ENCODE measurements at places on chromosomes 7 and 10. TPM values are rescaled to one million over a fixed set of nuclear protein-coding genes. Genes with fewer than 3 reads are reported as not detected.
A peak's percentile ranks its signal among the peaks of the same experiment; 100 is the strongest.

- H3K27me3 ChIP-seq: no peaks in the 10 kb centered on the region
- DNase-seq: no peak
- H3K27ac ChIP-seq: no peak overlapping the region
Measured at GRCh38 chr7:71826141-71826540, 586.0 kb downstream of the CALN1 start.

The C10orf62 gene
- 7.3 TPM for total RNA-seq

GRCh38 chr7:75010036-75010435 is 45.5 kb downstream of the CASTOR2 start:
- H3K4me3 ChIP-seq: no peak overlapping the region
- H3K4me1 ChIP-seq: no peaks in the 10 kb centered on the region
- no peak overlapping the region for H3K27ac ChIP-seq
- DNase-seq: no peak
- no peaks in the 10 kb centered on the region for H3K36me3 ChIP-seq
- no peaks in the 10 kb centered on the region for H3K27me3 ChIP-seq

The LAMB4 gene
- total RNA-seq: not detected

GRCh38 chr7:98777051-98777450 is 92.8 kb downstream of the TMEM130 start:
- no peaks in the 10 kb centered on the region for H3K27me3 ChIP-seq
- DNase-seq: no peak
- H3K36me3 ChIP-seq: no peaks in the 10 kb centered on the region
- no peak overlapping the region for H3K27ac ChIP-seq
- H3K4me3 ChIP-seq: no peak overlapping the region

The PRSS58 gene
- not detected for total RNA-seq

The NCF1 gene
- 59.3 TPM for total RNA-seq

DNA sequence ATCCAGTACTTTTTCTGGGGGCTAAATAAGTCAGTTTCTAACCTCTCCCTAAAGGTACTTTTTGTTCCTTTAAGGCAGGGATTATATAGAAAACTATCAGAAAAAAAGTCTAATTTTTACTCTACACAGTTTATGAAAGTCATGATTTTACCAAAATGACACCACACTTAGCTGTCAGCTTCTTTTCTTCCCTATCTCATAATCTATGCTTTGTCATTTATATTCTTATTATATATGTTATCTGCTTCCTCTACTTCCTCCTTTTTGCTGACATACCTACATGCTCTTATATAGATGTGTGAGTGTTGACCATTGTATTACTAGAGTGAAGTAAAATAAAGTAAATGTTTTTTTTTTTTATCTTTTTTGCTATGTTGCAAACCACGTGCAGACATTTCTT is 203.9 kb upstream of the CHRM2 start:
- no peak overlapping the region for H3K4me3 ChIP-seq
- H3K27ac ChIP-seq: no peak overlapping the region
- no peaks in the 10 kb centered on the region for H3K36me3 ChIP-seq
- DNase-seq: no peak
- no peaks in the 10 kb centered on the region for H3K4me1 ChIP-seq
- no peaks in the 10 kb centered on the region for H3K27me3 ChIP-seq

The ATXN7L1 gene
- total RNA-seq: 11.5 TPM

DNA sequence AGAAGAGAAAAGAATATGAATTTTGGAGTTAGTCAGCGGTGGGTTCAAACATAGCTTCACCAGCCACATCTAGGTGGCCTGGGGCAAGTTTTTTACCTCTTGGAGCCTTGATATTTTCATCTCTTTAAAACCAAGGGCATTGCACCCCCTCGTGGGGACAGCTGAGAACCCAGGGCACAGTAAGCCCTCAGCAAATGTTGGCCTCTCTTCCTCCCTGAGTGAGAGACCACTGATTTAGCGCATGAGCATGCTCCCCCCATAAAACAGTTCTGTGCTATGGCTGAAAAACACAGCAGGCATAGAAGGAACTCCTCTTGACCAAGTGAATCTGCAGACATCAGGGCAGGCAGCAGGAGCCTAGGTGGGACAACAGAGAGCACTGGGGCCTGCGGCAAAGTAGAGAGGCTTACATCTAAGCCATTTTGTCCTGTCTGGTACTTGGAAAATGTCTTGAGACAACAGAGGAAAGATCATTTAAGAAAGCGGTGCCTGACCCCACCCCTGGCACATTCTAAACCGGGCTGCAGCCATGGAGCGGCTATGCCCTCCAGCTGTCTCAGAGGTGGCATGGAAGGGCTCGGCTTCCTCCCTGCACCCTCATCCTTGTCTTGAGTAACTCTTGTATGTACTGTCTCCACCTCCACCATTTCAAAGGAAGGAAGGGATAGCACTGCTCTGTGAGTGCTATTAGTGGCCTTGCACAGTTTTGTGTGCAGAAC is 94.7 kb downstream of the ARHGAP22 start:
- no peak overlapping the region for H3K4me3 ChIP-seq
- no peaks in the 10 kb centered on the region for H3K36me3 ChIP-seq
- H3K27me3 ChIP-seq: no peaks in the 10 kb centered on the region
- H3K27ac ChIP-seq: no peak overlapping the region

DNA sequence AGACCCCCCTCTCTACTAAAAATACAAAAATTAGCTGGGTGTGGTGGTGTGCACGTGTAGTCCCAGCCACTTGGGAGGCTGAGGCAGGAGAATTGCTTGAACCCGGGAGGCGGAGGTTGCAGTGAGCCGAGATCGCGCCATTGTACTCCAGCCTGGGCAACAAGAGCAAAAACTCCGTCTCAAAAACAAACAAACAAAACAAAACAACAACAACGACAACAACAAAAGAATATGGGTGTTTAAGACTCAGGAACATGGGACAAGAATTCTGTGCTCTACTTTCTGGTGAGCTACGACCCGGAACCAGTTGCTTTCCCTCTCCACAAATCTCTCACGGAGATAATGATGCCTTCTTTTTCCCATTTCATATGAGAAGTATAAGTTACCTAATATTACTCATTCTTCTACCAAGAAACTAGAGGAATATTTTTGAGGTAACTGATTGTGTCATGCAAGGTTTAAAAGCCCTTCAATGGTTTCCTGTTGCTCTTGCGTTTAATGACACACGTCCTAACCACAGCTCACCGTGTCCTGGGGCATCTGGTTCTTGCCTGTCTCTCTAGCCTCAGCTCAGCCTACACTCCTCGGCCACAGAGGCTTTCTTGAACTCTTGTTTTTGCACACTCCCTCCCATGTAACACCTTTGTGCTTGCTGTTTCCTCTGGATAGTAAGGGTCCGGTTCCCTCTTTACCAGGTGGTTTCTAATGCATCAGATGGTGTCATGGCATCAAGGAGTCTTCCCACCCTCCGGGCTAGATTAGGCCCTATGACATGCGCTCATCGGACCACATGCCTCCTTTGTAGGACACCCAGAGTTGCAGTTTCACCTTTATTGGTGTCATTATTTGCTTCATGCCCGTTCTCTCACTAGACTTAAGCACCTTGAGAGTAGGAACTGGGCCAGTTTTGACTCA is 67.5 kb downstream of the PFKFB3 start:
- H3K4me3 ChIP-seq: no peak overlapping the region
- H3K36me3 ChIP-seq: no peaks in the 10 kb centered on the region

The DLX6 gene
- not detected for total RNA-seq

- DNase-seq: no peak
- no peaks in the 10 kb centered on the region for H3K36me3 ChIP-seq
- peaks cover 3% of the 10 kb centered on the region for H3K4me1 ChIP-seq
- H3K27ac ChIP-seq: no peak overlapping the region
- H3K4me3 ChIP-seq: no peak overlapping the region
Measured at GRCh38 chr10:132611026-132611910, 73.7 kb downstream of the INPP5A start.

GRCh38 chr7:93933156-93933555 is 11.6 kb downstream of the GNG11 start:
- H3K4me3 ChIP-seq: no peak overlapping the region
- DNase-seq: no peak
- H3K4me1 ChIP-seq: no peaks in the 10 kb centered on the region
- no peaks in the 10 kb centered on the region for H3K27me3 ChIP-seq

The MYOZ1 gene
- total RNA-seq: not detected

GRCh38 chr7:92732316-92733036 is 103.9 kb downstream of the CDK6 start:
- H3K36me3 ChIP-seq: no peaks in the 10 kb centered on the region
- no peak for DNase-seq
- peak overlapping the region; percentile 56 for H3K27ac ChIP-seq
- H3K27me3 ChIP-seq: no peaks in the 10 kb centered on the region
- peaks cover 19% of the 10 kb centered on the region for H3K4me1 ChIP-seq
- H3K4me3 ChIP-seq: no peak overlapping the region

The JMJD1C gene
- total RNA-seq: 82.1 TPM

The SCIN gene
- 10.5 TPM for total RNA-seq

The PLXNA4 gene
- 2.0 TPM for total RNA-seq

- no peaks in the 10 kb centered on the region for H3K27me3 ChIP-seq
- no peak overlapping the region for H3K27ac ChIP-seq
- DNase-seq: no peak
Measured at GRCh38 chr10:36621346-36621745, 504.1 kb upstream of the ANKRD30A start.

The WDR86 gene
- total RNA-seq: 5.4 TPM

The DOCK1 gene
- 37.9 TPM for total RNA-seq

DNA sequence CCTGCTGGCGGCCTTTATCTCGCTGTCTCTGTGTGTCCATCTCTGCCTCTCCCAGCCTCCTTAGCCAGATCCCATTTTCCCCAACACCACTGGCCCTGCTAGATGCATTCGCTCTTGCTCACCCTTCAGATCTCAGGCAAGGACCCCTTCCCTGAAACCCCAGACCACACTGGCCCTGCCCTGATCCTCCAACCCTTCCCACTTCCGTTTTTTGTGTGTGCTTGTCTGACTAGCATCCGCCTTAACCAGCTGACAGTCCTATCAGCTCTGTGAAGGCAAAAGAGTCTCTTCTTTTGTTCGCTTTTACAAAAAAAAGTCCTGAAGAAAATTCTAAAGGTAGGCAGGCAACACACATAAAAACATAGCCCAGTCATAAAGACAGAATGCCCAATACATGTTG is 28.7 kb downstream of the CHST15 start:
- no peaks in the 10 kb centered on the region for H3K36me3 ChIP-seq
- H3K27me3 ChIP-seq: no peaks in the 10 kb centered on the region
- H3K4me3 ChIP-seq: no peak overlapping the region
- H3K4me1 ChIP-seq: peaks cover 42% of the 10 kb centered on the region
- no peak for DNase-seq
- H3K27ac ChIP-seq: peak overlapping the region; percentile 53

- no peak overlapping the region for H3K27ac ChIP-seq
- H3K27me3 ChIP-seq: peaks cover 12% of the 10 kb centered on the region
- H3K4me3 ChIP-seq: no peak overlapping the region
- no peak for DNase-seq
Measured at GRCh38 chr7:150971242-150972022, 6.7 kb downstream of the KCNH2 start.

GRCh38 chr7:39085590-39086049 is 107.9 kb downstream of the POU6F2 start:
- no peaks in the 10 kb centered on the region for H3K4me1 ChIP-seq
- no peak overlapping the region for H3K27ac ChIP-seq
- DNase-seq: peak; percentile 25
- peak overlapping the region; percentile 17 for H3K4me3 ChIP-seq
- no peaks in the 10 kb centered on the region for H3K36me3 ChIP-seq

DNA sequence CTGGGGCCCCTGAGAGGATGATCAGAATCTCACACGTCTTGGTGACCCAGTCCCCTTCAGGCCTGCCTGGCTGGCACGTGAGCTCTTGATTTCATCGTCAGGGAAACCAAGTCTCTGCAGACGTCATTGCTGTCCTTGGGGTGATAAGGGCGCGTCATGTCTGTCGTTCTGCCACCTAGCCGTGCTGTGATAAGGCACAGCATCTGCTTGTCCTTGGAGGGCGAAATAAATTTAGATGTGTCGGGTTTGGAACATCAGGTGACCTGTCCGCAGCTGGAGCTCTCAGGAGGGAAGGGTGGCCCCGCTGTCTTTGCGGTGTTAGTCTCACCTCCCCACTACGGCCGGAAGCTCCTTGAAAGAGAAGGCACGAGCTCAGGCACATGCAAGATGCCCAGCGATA is 129.2 kb downstream of the GRK5 start:
- DNase-seq: no peak
- peaks cover 7% of the 10 kb centered on the region for H3K4me1 ChIP-seq
- peak overlapping the region; percentile 66 for H3K27ac ChIP-seq
- H3K4me3 ChIP-seq: no peak overlapping the region
- no peaks in the 10 kb centered on the region for H3K36me3 ChIP-seq
- no peaks in the 10 kb centered on the region for H3K27me3 ChIP-seq

DNA sequence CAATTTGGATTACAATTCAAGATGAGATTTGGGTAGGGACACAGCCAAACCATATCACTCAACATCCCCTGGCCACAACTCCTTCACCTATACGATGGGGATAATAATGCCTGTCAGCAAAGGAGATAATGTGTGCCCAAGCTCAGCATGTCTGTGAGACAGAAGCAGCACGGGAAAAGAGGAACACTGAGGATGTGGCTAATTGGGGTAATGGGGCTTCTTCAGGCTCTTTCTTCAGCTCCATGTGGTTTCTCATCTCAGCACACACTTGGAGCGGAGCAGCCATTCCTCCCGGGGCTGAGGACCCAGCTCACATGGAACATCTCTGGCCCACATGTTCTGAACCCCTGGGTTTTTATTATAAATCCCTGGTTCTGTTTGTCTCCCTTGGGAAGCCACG is 136.0 kb upstream of the NAMPT start:
- H3K36me3 ChIP-seq: no peaks in the 10 kb centered on the region
- H3K4me1 ChIP-seq: peaks cover 70% of the 10 kb centered on the region
- DNase-seq: no peak

The KEL gene
- total RNA-seq: 3.1 TPM

GRCh38 chr10:22618078-22618785 is 96.1 kb downstream of the PIP4K2A start:
- no peaks in the 10 kb centered on the region for H3K27me3 ChIP-seq
- H3K36me3 ChIP-seq: no peaks in the 10 kb centered on the region
- peaks cover 72% of the 10 kb centered on the region for H3K4me1 ChIP-seq
- H3K4me3 ChIP-seq: no peak overlapping the region

DNA sequence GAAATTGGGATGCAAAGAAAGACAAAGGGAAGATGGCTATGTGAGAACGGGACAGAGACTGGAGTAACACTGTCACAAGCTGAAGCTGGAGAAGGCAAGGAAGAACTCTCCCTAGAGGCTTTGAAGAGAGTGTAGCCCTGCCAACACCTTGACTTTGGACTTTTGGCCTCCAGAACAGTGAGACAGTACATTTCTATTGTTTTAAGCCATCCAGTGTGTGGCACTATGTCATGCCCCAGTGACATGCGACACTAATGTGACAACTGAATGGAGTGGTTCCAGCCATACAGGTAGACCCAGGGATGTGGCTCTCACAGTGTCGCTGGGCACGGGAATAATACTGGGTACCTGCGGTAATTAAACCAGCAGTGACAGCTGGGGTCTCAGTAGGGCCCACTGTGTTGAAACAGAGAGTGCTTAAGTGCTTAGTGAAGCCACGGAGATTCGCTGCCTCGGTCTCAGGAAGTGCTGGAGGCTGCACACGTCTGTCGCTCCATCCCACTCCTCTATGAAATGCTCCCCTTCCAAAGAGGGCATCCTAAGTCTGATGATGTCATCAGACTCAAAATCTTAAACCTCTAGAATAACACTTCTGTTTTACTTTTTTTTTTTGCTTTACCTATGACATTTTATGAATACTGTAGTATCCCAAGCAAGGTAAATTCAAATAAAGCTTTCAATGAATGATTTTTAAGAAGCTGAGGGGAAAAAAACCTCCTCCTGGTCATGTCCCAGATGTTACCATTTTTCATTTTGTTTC is 154.6 kb upstream of the RHEB start:
- peaks cover 5% of the 10 kb centered on the region for H3K4me1 ChIP-seq
- no peak overlapping the region for H3K27ac ChIP-seq
- no peaks in the 10 kb centered on the region for H3K27me3 ChIP-seq
- DNase-seq: no peak
- H3K4me3 ChIP-seq: no peak overlapping the region

The C10orf120 gene
- not detected for total RNA-seq
